Activated CD4-positive, alpha-beta T cell treated with anti-CD3 and anti-CD28 coated beads for 48 hours (primary cell): ENCODE measurements at places on chromosomes 7 and 10.

DNA sequence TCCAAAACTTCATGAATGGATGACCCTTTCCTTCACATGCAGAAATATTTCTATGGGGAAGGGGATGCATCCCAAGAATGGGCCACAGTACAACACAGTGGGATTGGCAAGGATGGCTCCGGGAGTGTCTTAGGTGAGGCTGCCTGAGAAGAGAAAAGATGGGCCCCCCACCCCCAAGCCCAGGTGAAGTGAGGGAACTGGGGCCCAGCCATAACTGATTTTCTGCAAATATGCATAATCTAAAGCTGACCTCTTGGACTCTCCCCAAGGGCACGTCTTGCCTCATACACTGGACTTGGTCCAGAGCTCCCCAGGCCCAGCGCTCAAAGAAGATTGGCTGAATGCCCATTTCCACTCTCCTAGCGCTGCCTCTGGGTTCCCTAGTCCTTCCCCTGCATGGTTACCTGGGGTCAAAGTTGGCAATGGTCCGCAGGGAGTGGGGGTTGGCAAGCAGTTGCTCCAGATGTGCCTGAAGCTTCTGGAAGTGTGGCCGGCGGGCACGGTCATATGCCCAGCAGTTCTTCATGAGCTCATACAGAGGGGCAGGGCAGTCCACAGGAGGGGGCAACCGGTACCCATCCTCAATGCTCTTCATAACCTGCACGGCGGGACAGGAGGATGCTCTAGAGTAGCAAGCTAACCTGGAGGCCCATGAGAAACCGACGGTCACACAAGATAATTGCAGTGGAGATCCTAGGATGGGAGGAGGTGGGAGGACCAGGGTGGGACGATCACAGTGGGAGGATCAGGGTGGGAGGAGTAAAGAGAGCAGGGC lies 12.3 kb downstream of the ZYX start:
- DNase-seq = no peak

- DNase-seq = no peak
Measured at GRCh38 chr7:39547336-39547735, 18.9 kb upstream of the YAE1 start.

- DNase-seq = no peak
Measured at GRCh38 chr7:64884085-64884912, 18.8 kb upstream of the ZNF273 start.

DNA sequence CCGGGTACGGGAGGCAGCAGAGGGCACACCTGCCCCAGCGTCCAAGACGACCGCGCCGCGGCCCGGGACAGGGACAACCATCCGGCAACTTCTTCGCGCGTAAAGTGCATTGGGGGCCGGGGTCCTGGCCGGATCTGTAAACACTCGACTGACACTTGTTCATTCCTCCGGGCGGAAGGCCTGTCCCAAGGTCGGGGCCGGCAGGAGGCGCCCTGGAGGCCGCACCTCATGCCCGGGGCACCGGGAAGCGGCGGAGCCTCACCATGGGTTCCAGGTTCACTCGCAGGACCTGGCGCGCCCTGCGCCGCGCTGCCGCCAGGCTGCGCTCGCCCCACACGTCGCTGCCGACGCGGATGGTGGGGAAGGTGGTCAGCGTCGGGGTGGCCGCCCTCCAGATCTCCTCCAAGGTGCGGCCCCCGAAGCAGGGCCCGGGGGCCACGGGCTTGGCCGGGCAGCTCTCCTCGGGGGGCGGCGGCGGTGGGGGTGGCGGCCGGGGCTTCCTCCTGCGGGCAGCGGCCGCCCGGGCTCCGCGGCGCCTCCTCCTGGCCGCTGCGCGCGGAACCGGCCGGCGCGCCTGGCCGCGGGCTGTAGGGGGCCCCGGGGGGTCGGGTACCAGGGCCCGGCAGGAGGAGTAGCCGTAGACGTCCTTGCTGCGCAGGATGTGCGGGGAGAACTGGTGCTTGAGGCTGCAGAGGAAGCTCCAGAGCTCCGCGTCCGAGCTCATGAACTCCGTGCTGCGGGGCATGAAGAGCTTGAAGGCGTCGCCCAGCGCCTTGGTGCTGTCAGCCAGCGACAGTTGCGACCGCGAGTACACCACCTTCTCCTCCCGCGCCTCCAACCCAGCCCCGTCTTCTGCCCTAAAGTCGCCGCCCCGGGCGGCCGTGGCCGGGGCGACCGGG lies 746 bp downstream of the CCDC71L start:
- DNase-seq = peak; percentile 91

GRCh38 chr7:142833174-142834048 lies 21.5 kb upstream of the EPHB6 start:
- DNase-seq = no peak

DNA sequence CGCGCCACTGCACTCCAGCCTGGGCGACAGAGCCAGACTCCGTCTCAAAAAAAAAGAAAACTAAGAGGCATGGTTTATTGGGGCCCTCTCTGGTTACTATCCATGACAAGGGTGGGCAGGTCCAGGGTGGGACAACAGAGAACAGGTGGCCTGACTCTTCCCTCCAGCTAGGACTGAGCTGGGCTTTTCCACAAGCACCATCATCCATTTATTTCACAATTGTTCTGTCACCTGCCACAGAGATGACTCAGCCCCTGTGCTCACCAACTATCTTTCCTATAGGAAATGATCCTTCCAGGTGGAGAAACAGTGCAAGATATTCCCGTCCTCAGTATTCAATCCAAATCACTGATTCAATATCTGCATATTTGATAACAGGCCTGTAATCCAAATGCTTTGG lies 44.9 kb upstream of the MYL10 start:
- no peak for DNase-seq

DNA sequence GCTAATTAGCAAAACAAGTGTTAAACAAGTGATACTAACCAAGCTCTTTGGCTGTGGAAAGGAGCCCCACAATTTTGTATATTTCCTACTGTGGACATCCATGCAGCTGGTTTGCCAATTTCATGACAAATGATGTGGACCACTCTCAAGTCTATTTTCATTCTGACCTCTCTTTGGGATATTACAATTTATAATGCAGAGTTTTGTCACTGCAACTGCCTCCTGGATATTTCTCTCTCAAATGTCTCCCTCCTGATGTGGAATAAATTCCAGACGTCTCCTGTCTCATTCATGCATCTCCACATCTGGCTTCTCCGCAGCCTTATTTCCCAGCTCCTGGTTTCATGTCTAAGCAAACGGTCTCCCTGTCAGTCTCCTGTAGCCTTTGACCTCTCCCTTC lies 80.6 kb upstream of the RHEB start:
- DNase-seq = no peak

DNA sequence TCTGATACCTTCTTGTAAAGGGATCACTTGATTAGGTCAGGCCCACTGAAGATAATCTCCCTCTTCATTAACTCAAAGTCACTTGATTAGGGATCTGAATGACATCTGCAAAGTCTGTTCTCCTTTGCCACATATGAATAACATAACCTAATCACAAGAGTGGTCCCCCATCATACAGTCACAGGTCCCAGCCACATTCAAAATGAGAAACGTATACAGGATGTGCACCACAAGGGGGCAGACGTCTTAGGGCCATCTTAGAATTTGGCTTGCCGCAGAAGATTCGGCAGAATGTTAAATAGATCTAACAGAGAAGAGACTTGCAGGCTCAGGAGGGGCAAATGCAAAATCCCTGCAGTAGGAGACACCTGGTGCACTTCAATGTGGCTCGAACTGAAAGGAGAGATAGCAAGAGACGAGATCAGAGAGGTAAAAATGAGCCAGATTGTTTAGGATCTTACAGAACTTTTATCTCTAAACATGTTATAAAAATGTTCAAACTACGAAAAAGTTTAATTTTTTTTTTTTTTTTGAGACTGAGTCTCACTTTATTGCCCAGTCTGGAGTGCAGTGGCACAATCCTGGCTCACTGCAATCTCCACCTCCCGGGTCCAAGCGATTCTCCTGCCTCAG lies 10.4 kb upstream of the SMC3 start:
- peak; percentile 81 for DNase-seq

DNA sequence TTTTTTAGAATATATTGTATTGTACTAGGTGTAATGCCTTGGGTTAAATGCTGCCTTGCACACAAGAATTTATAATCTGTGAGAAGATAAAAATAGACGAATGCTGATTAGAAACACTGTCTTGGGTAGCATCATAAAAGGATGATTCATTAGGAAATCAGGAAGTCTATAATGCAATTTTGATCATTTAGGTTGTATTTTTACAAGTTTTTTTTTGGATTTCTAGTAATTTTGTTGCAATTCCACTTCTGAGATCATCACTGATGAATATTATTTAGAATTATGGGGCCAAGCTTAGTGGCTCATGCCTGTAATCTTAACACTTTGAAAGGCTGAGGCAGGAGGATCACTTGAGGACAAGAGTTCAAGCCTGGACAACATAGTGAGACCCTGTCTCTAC lies 29.6 kb downstream of the WBP1L start:
- no peak for DNase-seq

GRCh38 chr10:122234416-122234815 lies 36.7 kb upstream of the BTBD16 start:
- DNase-seq = no peak

- no peak for DNase-seq
Measured at GRCh38 chr10:921471-922414, 9.8 kb downstream of the LARP4B start.

DNA sequence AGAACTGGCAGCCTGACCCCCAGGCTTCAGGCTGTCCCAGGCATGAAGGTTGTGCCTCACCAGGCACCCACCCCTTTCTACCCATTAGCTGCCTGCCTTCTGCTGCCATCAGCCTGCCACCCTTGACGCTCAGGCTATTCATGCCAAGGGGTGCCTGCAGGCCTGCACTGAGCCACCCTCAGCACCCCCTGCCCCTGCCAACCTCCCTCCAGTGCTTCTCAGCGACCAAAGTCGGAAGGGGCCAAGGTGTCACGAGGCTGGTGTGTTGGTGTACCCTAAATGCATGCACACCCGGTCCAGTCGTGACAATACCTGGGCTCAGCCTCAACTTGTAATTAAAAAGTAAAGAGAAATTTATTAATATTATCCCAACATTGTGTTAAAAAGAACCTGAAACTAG lies 422.7 kb downstream of the ARL4A start:
- no peak for DNase-seq

- no peak for DNase-seq
Measured at GRCh38 chr10:27723436-27723835, 22.2 kb downstream of the MKX start.

GRCh38 chr7:7554021-7554432 lies 12.7 kb upstream of the MIOS start:
- DNase-seq = no peak

DNA sequence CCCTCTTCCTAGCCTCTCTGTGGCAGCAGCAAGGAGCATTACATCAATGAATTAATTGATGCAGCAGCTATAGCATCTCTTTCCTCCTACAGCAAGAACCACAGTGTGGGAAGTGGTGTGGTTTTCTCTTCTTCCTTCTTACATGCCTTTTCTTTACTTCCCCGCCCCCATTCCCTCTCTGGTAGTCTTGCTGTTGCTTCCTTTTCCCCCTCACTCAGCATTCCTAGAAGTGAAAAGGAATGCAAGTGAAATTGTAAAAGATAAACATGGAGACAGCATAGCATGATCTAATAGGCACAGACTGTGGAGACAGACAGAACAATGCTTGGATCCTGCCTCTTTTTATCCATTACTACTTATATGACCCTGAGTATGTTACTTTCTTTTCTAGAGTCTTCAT lies 370.5 kb upstream of the BMPER start:
- DNase-seq = no peak

DNA sequence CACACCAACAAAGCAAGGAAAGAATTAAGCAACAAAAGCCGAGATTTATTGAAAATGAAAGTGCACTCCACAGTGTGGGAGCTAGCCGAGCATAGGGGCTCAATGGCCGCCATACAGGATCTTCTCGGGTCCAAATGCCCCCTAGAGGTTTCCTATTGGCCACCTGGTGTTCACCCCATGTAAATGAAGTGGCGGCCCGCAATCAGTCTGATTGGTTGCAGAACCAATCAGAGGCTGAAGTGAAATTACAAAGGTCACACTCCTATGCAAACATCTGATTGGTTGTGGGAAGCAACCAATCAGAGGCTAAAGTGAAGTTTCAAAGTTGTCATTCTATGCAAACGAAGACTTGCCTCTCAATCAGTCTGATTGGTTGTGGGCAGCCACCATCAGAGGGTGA lies 61.8 kb upstream of the SLC35B4 start:
- DNase-seq = no peak

DNA sequence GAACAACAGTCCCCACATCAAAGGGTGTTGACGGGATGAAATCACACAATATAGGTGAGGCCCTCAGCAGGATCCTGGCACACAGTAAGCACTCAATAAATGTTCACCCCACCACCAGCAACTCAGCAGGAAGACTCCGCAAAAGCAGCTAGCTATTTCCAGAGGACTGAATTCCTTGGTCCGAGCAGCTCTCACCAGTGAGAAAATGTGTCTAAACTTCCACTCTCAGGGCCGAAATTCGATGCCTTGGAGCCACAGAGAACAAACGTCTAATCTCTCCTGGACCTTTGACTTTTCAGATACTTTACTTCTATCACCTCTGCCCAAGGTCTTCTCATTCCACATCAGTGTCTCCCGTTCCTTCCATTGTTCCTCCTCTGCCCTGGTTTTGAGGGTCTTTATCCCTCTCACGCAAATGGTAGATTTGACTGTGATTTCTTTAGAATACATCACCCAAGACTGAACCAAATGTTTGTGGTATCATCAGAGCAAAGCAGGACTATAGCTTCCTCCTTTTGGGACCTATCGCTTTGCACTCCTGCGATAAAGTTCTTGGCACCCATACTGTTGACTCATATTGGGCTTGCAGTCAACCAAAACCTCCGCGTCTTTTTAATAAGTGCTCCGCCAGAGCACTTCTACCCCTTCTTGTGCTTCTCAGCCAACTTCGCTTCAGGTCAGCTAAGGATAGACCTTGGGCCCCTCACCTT lies 903 bp upstream of the NT5C2 start:
- no peak for DNase-seq

GRCh38 chr10:119853574-119853973 lies 19.1 kb downstream of the MCMBP start:
- no peak for DNase-seq
